Stimulated activated CD4-positive, alpha-beta T cell treated with anti-CD3 and anti-CD28 coated beads, Interleukin-4, amount 100 ng/mL, for 48 hours (primary cell): ENCODE measurements at places on chromosomes 5 and 9.

- no peak for DNase-seq
Measured at GRCh38 chr9:124749284-124749683, 21.8 kb downstream of the NR6A1 start.

- no peak for DNase-seq
Measured at GRCh38 chr5:178341851-178342140, 109.2 kb upstream of the PHYKPL start.

DNA sequence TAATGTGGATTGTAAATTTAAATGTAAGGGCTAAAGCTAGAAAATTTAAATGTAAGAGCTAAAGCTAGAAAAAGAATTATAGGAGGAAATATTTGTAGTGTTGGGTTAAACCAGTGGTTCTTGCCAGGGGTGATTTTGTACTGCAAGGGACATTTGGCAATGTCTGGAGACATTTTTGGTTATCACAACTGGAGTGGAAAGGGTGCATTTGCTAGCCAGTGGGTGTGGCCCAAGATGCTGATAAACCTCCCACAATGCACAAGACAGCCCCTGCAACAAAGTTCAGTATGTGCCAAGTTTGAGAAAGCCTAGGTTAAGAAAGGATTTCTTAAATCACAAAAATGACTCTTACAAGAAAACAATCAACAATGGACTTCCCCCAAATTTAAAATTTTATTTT is 31.6 kb upstream of the ELL2 start:
- DNase-seq: no peak

- DNase-seq: no peak
Measured at GRCh38 chr5:160240350-160240749, 11.0 kb downstream of the FABP6 start.

DNA sequence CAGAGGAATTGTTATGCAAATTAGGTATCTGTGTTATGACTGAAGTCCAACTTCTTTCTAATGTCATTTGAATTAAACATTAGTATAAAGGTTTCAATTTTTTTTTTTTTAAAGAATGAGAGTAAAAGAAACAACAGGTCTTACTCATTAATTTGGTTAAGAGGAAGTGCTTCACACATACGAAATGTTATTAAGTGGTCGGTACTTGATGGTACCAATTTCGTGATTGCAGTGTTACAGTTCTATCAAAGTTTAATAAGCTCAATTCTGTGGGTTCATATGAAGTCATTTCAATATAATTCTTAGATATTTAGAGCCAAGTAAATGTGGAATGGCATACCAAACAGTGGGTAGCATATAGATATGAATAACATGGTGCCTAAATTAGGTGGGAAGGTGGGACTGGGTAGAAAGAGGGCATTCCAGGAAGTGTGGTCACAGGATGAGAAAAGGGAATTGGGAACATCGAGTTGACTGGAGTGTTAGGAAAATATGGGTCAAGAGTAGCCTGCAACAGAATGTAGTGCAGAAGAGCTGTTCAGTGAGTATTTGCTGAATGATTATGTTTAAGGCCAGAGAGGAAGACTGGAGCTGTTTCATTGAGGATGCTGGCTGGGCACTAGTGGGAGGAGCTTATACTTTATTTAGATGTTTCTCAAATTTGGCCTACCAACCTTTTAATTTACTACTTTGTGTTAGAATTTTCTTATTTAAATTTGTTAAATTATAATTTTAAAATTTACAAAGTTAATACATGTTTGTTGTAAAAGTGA is 34.1 kb upstream of the DHFR start:
- DNase-seq: no peak

DNA sequence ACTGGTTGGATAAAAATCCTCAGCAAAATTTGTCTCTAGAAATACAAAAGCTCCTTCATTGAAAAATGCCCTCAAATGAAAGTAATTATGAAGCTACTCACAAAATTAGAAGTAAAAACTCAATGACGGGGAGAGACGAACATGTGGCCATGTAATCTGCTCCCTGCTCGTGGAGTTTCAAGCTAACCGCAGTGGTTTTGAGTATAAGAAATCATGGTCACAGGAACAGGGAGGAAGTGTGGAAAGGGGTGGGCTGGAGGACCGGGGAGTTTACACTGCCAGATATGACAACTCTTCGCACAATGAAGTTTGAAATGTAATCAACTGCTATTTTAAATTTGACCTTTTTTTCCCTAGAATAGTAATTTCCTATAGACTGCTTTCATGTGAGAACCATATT is 765.4 kb upstream of the DMAC1 start:
- no peak for DNase-seq

- no peak for DNase-seq
Measured at GRCh38 chr5:135460246-135461033, 8.3 kb upstream of the TIFAB start.

DNA sequence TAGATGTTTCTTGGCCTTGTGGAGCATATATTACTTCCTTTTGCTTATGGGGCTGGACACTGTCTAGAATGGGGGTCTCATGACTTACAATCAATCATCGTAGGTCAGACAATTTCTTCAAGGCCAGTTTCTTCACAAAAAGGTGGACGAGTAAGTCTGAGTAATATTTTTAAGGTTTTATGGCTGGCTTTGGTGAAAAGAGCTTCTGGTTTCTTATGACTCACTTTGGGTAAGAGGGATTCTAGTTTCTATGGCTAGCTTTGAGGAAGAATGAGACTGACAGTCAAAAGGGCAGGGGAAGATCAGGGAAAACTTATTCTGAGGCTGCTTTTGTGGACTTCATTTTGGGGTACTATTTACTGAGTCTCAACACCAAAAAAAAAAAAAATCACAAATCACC is 2067.2 kb upstream of the C9orf72 start:
- DNase-seq: no peak

GRCh38 chr9:116284518-116284917 is 130.9 kb downstream of the PAPPA start:
- no peak for DNase-seq

DNA sequence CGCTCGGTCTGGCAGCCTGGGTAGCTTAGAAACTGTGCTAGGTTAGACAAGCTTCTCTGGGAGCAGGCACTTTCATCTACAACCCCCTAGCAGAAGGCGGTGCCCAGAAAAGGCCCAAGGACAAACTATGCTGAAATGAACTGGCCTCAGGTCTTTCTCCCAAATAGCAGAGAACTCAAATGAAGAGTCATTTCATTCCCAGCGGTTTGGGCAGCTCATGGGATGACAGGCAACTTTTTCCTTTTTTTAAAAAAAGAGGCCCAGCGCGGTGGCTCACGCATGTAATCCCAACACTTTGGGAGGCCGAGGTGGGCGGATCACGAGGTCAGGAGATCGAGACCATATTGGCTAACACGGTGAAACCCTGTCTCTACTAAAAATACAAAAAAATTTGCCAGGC is 2.5 kb downstream of the RAPGEF1 start:
- no peak for DNase-seq

GRCh38 chr5:97844797-97845196 is 661.8 kb upstream of the RIOK2 start:
- no peak for DNase-seq

GRCh38 chr9:109926421-109926869 is 146.4 kb downstream of the PALM2AKAP2 start:
- DNase-seq: no peak

DNA sequence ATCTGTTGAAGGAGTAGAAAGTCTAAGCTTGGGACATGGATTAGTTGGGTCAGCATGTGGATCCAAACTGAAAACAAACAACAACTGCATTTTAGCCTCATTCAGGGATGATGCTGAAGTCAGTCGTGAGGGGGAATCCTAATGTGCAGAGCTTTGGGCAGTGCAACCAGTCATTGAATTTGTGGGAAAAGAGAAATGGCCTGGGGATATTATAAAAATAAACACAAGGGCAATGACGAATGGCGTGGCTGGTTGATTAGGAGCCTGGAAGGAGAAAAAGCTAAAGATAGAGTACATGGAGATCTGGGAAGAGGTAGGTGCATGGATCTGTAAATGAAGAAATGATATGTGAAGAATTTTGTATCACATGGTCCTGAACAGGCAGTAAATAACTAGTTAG is 477.6 kb downstream of the TLE1 start:
- no peak for DNase-seq

GRCh38 chr5:90131383-90132133 is 278.0 kb downstream of the CETN3 start:
- no peak for DNase-seq

DNA sequence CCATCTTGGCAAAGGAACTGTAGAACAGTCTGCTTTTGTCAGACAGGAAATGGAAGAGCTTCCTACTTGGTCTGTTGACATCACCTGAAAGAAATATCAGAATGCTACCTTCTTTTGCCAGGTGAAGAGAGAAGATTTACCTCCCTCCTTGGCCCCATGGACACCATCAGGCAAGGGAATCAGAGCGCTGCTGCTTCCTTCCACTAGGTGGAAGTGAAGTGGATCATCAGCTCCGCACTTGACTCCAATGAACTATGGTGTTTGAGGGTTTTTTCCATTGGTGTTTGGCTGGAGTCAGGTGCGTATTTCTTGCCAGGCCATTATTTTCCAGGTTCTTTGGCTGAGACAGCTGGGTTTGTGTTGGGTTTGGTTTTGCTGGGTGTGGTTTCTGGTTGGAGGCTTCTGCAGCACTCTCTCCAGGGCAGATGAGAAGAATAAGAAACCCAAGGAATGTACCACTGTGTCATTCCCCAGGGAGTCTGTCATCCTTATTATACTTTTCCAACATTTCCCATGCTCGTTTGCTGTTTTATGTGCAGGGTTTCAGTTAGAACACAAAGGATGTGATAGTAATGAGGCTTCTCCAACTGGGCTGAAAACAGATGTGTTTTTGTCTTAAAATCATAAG is 12.4 kb downstream of the SPATA31E1 start:
- no peak for DNase-seq
